ENCODE measurements at places on chromosomes 12 and 14. TPM values are rescaled to one million over a fixed set of nuclear protein-coding genes. Genes with fewer than 3 reads are reported as not detected.

Gene LTBR
- 78.4 TPM for total RNA-seq

Gene GALNT16
- 8.5 TPM for total RNA-seq

- no peaks in the 10 kb centered on the region for H3K36me3 ChIP-seq
- peak; percentile 87 for DNase-seq
- peak overlapping the region; percentile 17 for H3K4me3 ChIP-seq
Measured at GRCh38 chr12:12734561-12735071, 17.4 kb downstream of the CDKN1B start.

Gene SLC25A47
- under 0.01 TPM for total RNA-seq

DNA sequence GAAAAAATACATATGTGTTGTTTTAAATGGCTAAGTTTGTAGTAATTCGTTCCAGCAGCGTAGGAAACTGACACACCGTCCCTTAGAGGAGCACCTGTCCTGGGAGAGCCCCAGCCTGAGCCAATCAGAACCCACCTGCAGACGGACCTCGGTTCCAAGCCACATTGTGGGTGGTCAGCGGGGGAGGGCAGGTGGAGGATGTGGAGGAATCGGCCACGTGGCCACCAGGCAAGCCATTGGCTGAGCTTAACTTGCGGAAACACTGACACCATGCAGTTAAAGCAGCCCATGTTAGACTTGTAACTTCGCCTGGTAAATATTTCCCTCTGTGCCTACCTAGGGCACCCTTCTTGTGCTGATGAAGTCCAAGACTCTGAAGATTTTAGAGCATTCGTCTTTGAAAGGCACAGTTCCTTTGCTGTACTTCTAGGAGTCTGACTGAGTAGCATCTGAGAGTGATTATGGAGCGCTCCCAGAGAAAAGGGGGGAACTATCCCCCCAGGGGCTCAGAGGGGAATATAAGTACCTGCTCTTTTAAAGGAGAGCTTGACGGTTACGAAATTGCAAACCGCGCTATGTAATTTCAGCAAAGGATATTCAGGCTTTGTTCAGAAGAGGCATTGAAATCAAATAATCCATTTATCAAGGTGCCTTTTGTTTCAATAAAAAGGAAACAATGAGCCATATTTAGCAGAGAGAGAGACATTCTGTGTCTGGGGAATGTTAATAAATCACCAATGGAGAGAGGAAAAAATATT, 135.7 kb downstream of the TMEM132C start:
- no peaks in the 10 kb centered on the region for H3K4me1 ChIP-seq
- H3K36me3 ChIP-seq: no peaks in the 10 kb centered on the region
- H3K27me3 ChIP-seq: no peaks in the 10 kb centered on the region
- no peak overlapping the region for H3K27ac ChIP-seq
- no peak overlapping the region for H3K4me3 ChIP-seq

- peak; percentile 68 for DNase-seq
- no peak overlapping the region for H3K27ac ChIP-seq
- peaks cover 6% of the 10 kb centered on the region for H3K4me1 ChIP-seq
- peaks cover 20% of the 10 kb centered on the region for H3K27me3 ChIP-seq
Measured at GRCh38 chr12:57213058-57213715, 3.4 kb upstream of the NXPH4 start.

Gene PFDN5
- total RNA-seq: 788 TPM

DNA sequence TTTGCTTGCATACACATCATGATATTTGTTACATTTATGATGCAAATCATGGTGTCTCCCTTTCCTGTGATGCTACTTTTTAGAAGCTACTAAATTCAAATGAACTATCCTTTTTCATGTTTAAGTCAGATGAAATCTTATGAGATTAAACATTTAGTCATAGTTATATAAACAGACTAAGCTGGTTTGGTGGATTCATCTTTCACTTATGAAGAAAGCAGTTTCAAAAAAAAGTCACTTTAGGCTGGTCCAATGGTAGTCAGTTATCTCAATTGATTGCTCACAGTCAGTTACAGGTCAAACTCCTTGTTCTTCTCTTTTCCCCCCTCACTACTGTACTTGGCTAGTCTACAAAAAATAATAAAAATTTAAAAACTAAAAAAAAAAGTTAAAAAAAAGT, 19.7 kb downstream of the SYCP3 start:
- H3K36me3 ChIP-seq: no peaks in the 10 kb centered on the region
- H3K27me3 ChIP-seq: no peaks in the 10 kb centered on the region
- H3K27ac ChIP-seq: no peak overlapping the region

GRCh38 chr14:49677643-49678042, 10.4 kb downstream of the POLE2 start:
- no peak overlapping the region for H3K4me3 ChIP-seq
- H3K4me1 ChIP-seq: no peaks in the 10 kb centered on the region
- DNase-seq: no peak
- H3K27ac ChIP-seq: no peak overlapping the region

- peak overlapping the region; percentile 24 for H3K27ac ChIP-seq
- DNase-seq: peak; percentile 92
- H3K4me1 ChIP-seq: peaks cover 3% of the 10 kb centered on the region
- H3K27me3 ChIP-seq: no peaks in the 10 kb centered on the region
Measured at GRCh38 chr14:59358102-59358501, 107.1 kb downstream of the GPR135 start.

DNA sequence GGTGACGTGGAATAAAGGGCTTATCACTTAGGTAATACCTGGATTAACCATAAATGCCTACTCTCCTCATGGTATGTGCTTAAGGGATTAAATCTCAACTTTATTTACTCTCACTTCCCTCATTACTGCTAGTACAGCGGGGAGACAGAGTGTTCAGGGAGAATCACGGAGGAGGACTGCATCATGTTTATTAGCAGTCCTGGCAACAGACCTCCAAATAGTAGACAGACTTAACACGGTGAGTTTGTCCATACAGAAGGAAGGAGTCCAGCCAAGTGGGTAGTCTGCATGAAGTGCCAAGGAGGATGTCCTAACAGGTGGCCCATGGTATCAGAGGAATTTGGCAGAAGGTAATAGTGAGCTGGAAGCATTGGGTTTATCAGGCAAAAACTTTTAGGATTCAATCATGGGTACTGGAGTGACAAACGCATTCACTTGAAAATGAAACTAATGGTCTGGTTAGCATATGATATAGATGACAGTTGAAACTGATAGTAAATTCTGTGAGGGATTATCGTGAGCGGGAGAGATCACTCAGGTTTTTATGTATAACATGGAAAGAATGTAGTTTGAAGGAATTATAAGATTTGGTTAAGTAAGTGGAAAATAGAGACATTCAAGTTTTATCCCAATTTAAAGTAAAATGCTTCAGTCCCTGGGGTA, 471.8 kb downstream of the TMEM117 start:
- no peaks in the 10 kb centered on the region for H3K36me3 ChIP-seq
- H3K4me1 ChIP-seq: no peaks in the 10 kb centered on the region
- H3K27me3 ChIP-seq: no peaks in the 10 kb centered on the region
- no peak overlapping the region for H3K27ac ChIP-seq

- peak overlapping the region; percentile 6 for H3K27ac ChIP-seq
- H3K4me1 ChIP-seq: peaks cover 18% of the 10 kb centered on the region
- H3K36me3 ChIP-seq: no peaks in the 10 kb centered on the region
- no peak overlapping the region for H3K4me3 ChIP-seq
Measured at GRCh38 chr12:75984577-75985182, 46.9 kb downstream of the PHLDA1 start.

Gene SRRM4
- not detected for total RNA-seq

GRCh38 chr12:21675641-21676040, 18.0 kb upstream of the LDHB start:
- peaks cover 9% of the 10 kb centered on the region for H3K27me3 ChIP-seq
- no peak overlapping the region for H3K4me3 ChIP-seq
- no peak for DNase-seq

Gene DDX47
- total RNA-seq: 41.9 TPM

DNA sequence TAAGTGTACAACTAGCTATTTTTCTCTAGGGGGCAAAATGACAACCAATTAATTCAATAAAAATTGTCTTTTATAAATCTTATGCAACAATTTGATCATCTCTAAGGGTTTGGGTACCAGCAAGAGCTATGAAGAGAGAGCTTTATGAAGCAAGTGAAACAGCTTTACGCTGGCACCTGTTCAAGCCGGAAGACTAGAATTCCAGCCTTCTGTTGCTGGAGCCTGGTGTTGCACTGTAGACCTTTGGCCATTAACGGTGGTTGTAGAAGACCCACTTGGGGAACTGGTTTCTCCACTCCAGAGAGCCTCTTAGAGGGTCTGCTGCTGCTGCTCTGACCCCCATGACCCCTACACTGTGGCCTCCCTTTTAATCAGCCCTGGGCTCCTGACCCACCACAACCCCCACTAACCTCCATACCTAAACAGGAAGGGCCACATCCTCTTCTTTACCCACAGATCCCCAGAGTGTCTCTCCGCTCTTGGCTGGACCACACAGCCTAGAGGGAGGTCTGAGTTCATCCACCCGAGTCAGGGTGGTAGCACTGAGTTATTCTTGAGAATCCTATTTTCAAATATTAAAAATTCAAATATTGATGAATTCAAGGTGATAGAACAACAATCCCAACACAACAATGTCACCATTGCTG, 54.6 kb upstream of the STON2 start:
- peaks cover 3% of the 10 kb centered on the region for H3K4me1 ChIP-seq
- H3K27ac ChIP-seq: no peak overlapping the region
- H3K36me3 ChIP-seq: no peaks in the 10 kb centered on the region

- H3K27ac ChIP-seq: no peak overlapping the region
- H3K4me1 ChIP-seq: no peaks in the 10 kb centered on the region
- peaks cover 3% of the 10 kb centered on the region for H3K27me3 ChIP-seq
- no peaks in the 10 kb centered on the region for H3K36me3 ChIP-seq
Measured at GRCh38 chr12:69630191-69630590, 19.5 kb upstream of the LRRC10 start.

DNA sequence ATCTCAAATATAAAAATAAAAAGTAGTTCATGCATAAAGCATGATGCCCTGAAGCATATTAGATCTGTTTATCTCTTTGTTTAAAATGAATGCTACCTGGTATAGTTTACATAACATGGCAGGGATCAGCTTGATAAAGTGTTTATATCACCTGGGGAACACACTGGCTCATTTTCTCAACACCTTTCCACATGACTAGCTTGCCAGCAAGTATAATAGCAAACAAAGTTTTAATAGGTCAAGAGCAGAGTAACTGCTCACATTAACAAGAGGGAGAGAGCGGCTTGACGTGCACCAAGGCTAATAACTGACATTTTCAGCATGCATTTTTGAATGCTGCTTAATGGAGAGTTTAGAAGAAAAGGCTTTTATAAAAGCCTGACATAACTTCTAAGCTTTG, 246.4 kb downstream of the EGLN3 start:
- DNase-seq: no peak
- no peak overlapping the region for H3K27ac ChIP-seq
- H3K27me3 ChIP-seq: no peaks in the 10 kb centered on the region
- H3K36me3 ChIP-seq: no peaks in the 10 kb centered on the region
- H3K4me3 ChIP-seq: no peak overlapping the region

Gene CIROP
- 1.0 TPM for total RNA-seq

Gene RASAL1
- total RNA-seq: not detected

Gene CCDC175
- not detected for total RNA-seq

Gene DEGS2
- total RNA-seq: 0.26 TPM

DNA sequence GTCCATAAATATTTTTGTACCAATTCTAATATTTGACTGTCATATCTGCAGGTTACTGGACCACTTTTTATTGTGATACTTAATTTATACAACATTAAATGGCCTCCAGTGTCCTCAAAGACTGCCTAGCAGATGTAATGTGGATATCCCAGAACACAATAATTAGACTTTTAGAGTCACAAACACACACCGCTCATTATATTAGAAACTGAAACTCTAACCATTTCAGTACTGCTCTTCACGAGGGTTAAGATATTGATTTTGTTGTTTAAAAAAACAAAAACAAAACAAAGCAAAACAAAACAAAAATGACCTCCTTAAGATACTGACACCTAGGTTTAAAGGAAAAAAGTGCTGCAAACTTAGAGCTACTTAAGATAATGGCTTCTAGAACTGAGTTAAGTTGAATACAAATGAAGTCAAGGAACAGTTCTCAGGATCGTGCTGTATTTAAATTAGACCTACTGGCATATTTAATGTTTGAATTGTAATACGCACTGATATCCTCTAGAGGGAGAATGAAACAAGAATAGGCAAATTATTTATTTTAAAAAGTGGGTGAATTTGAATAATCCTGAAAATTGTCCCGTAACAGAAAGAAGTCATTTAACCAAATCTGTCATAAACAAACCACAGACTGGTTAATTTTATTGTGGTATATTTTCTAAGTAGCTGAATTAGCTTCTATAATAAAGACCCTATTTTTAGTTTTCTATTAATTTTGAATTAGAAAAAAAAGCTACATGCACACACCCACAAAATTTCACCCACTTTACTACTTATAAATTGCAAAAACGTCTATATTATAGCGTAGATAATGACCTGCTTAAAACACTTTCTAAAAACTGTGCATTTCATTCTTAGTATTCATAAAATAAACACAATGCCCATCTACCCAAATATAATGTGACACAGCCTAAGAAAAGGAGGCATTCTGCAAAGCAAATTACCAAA, 395.2 kb upstream of the DCN start:
- DNase-seq: peak; percentile 30
- H3K36me3 ChIP-seq: no peaks in the 10 kb centered on the region
- no peak overlapping the region for H3K27ac ChIP-seq

GRCh38 chr14:65910108-65910786, 497.7 kb downstream of the FUT8 start:
- H3K36me3 ChIP-seq: no peaks in the 10 kb centered on the region
- H3K27me3 ChIP-seq: no peaks in the 10 kb centered on the region
- no peaks in the 10 kb centered on the region for H3K4me1 ChIP-seq

GRCh38 chr12:6215120-6215807, 15.1 kb downstream of the CD9 start:
- H3K4me3 ChIP-seq: no peak overlapping the region
- no peaks in the 10 kb centered on the region for H3K27me3 ChIP-seq
- peaks cover 2% of the 10 kb centered on the region for H3K36me3 ChIP-seq
- no peak for DNase-seq

DNA sequence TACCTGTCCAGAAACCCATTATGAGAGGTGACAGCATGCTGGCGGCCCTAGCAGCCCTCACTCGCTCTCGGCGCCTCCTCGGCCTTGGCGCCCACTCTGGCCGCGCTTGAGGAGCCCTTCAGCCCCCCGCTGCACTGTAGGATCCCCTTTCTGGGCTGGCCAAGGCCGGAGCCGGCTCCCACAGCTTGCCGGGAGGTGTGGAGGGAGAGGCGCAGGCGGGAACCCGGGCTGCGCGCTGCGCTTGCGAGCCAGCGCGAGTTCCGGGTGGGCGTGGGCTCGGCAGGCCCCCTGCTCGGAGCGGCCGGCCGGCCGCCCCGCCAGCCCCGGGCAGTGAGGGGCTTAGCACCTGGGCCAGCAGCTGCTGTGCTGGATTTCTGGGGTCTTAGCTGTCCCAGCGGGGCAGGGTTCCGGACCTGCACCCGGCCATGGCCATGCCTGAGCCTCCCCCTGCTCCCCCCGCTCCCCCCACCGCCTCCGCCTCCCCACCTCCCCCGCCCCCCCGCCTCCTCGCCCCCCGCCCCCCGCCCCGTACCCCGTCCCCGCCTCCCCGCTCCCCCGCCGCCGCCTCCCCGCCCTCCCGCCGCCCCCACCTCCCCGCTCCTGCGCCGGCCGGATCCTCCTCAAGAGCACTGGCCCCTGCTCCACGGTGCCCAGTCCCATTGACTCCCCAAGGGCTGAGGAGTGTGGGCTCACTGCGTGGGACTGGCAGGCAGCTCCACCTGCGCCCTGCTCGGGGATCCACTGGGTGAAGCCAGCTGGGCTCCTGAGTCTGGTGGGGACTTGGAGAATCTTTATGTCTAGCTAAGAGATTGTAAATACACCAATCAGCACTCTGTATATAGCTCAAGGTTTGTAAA, 163.1 kb downstream of the KLHL28 start:
- no peaks in the 10 kb centered on the region for H3K36me3 ChIP-seq
- H3K27me3 ChIP-seq: no peaks in the 10 kb centered on the region
- H3K4me1 ChIP-seq: no peaks in the 10 kb centered on the region
- H3K27ac ChIP-seq: no peak overlapping the region

Gene RTL1
- not detected for total RNA-seq

- H3K36me3 ChIP-seq: no peaks in the 10 kb centered on the region
- no peak overlapping the region for H3K4me3 ChIP-seq
- H3K27me3 ChIP-seq: no peaks in the 10 kb centered on the region
- H3K27ac ChIP-seq: no peak overlapping the region
- DNase-seq: no peak
Measured at GRCh38 chr14:66782853-66783252, 274.9 kb downstream of the GPHN start.

All from fibroblast of lung (primary cell).